ENCODE measurements at places on chromosomes 1 and 21. TPM values are rescaled to one million over a fixed set of nuclear protein-coding genes. Genes with fewer than 3 reads are reported as not detected.

DNA sequence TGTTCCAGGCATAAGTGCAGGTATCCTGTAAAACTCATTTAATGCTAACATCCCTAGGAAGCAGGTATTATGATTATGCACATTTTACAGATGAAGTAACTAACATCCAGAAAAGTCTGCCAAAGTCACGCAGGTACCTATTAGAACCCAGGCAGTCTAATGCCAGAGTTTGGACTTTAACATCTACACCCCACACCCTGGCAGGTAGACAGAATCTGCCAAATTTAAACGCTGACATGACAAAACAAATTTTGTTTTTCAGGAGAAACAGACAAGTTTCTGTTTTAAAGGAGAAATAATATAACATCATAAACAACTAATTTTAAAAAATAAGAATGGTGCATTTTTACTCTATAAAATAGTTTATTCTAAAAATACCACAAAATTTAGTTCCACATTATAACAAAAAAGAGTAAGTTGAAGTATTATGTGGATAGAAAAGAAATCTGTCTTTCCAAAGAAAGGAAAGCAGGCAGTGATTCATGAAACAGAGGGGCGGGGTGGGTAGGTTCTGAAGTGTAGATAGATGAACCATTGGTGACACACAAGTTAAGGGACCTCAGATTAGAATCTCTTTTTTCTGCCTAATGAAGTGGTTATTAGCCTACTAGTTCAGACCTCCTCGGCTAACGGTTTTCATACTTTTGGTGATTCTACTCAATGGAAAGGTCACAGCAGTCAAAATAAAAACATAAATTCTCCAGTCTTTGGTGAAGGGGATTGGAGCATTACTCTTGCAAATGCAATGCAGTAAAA, 1.7 kb downstream of the ASPM start:
- DNase-seq, result no peak

GRCh38 chr1:172326136-172326535, 94.3 kb upstream of the C1orf105 start:
- DNase-seq, result no peak

KANK4 gene
- total RNA-seq, result not detected

ANGPTL3 gene
- total RNA-seq, result not detected

- DNase-seq, result no peak
Observed at GRCh38 chr1:14332158-14332557, 266.3 kb upstream of the KAZN start.

BACE2 gene
- total RNA-seq, result 10.3 TPM

- DNase-seq, result no peak
Observed at GRCh38 chr1:115656461-115657077, 14.8 kb downstream of the VANGL1 start.

RAB13 gene
- not detected for total RNA-seq
